Fibroblast of mammary gland (primary cell): ENCODE measurements at places on chromosomes 2 and 18.
A peak's percentile ranks its signal among the peaks of the same experiment; 100 is the strongest.

DNA sequence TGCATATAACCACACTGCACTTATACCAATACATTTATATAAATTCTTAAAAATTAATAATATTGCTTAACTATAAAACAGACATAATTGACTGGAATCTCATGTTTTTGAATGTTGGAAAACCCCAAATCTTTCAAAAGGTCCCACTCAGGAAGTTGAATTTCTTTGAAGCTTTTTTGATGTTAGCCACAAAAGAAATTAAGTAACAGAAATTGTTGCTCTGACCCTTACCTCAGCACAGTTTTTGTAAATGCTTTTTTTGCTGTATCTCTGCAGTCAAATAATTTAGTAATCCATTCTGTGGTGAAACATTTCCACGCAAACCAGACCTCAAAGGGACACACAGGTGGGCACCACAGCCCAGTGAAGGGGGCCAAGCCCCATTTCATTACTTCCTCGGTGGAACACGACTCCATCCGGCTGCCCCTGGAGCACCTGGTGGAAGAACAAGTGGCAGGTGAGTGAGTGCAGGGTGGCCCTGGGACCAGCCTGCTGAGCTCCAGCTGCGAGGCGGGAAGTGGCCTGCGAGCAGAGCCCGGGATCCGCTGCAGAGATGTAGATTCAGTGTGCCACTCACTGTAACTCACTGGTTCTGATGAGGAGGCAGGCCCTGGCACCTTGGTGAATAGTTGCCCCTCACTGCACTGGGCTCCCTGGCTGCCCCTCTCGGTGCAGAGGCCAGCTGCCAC is 8.4 kb downstream of the SCLY start:
- DNase-seq, result no peak

DNA sequence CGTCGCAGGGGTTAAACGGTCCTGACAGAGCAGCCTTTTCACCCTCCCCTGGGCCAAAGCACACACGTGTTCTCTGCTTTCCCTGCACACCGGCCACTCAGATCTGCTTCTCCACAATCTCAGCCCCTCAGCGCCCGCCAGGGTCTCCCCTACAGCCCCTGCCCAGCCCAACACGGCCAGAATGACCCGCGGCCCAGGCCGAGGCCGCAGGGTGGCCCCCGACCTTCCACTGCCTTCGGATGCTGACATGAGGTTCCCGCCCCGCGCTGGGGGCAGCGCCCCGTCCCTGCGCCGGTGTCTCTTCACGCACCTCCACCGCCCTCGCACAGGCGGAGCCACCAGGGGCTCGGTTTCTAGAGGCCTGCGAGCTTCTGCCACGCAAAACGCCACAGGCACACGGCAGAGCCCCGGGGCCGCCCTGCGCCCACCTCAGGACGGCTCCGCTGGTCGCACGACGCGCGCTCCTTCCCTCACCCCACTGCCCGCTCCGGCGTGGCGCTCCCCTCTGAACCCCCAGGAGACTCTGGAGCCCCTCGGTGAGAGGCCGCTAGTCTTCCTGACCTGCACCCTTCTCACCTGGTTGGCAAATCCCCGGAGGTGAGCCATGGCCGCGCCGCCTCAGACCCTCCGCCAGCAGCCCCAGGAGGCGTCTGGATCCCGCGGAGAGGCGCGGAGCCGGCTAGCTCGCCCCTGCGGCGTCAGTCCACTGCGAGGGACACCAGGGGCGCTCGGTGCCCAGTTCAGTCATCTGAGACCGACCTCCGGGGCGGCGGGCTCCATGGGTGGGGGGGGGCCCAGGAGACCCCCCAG is 749 bp downstream of the STK25 start:
- peak; percentile 18 for DNase-seq

- no peak for DNase-seq
Measured at GRCh38 chr2:120474486-120474885, 128.6 kb downstream of the INHBB start.

GRCh38 chr2:229081411-229081810 is 189.7 kb downstream of the PID1 start:
- DNase-seq, result no peak

DNA sequence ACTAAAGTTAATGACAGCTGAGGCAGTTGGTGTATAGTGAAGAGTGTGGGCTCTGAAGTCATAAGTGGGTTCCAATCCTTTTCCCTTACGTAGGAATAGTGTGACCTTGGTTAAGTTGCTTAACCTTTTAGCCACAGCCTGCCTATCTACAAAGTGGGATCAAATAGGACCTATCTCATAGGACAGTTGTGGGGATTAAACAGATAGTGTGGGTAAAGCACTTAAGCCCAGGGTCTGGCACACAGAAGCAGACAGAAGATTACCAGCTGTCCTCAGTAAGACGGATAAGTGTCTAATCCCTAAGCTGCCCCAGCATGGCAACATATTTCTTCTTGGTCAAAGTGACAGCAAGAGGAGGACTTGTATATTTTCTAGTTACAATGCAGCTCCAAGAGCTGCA is 28.2 kb downstream of the UBE2F start:
- DNase-seq, result no peak

DNA sequence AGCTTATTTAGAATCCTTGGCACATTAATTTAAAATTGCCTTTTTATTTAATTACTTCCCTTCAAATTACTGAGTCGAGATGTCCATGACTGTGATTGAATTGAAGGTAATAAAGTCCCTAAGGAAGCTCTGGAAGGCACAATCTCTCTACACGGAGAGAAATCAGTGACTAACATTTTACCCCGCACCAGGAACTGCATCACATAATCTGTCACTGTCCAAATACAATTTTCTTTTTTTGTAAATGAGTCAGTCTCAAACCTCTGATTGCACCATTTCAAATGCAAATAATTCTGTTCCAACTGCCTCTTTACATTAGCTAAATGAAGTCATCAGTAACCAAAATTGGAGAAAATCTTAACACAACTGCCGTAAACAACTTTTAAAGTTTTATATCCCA is 311.9 kb downstream of the CCDC178 start:
- no peak for DNase-seq

GRCh38 chr2:212052412-212053159 is 486.0 kb downstream of the ERBB4 start:
- peak; percentile 82 for DNase-seq

DNA sequence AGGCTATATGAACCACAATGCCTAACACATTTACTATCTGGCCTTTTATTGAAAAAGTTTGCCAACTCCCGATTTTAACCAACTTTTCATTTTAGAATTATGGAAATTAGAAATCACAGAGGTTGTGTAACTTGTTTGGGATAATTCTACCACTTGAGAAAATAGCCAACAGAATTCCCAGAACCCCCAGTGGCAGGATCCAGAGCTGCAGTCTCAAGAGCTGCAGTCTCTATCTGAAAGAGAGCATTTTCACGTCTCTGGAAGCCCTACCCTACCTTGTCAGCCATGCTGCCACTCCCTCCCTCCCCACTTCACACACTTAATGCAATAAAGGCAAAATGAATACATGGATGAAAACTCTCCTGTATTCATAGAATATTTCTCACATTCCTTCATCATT is 23.4 kb upstream of the TSPYL6 start:
- no peak for DNase-seq

GRCh38 chr18:13364721-13365205 is 146.2 kb downstream of the LDLRAD4 start:
- no peak for DNase-seq

DNA sequence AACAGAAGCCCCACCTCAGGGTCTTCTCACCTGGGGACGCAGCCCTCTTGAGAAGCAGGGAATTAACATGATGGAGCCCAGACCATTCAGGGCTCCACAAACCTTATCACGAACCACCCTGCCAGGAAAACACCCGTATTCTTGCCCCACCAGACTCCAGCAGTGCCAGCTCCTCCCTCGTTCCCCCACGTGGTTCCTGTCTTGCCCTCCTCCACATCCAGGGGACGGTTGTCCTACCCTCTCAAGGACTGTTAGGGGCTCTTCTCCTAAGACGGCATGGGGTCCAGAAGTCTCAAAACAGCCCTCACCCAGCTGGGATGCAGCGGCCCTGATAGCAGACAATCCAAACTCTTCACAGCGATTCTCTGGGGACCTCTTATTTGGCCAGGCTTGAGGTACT is 372.2 kb upstream of the HS6ST1 start:
- no peak for DNase-seq

GRCh38 chr2:225276207-225276606 is 123.3 kb upstream of the NYAP2 start:
- no peak for DNase-seq

DNA sequence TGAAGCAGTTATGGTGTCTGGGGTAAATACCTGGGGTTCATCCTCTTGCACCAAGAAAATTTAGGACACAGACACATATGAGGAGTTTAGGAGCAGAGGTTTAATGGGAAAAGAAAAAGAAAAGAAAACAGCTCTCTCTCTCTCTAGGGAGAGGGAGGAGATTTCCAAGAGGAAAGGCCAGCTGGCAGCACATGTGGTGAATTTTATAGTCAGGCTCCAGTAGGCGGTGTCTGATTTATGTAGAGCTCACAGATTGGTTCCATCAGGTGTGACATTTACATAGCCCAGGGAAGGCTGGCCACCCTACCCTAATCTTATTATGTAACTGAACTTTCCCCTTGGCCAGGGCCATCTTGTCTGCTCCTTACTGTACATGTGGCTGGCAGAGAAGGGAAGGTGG is 297.5 kb upstream of the RGPD4 start:
- DNase-seq, result peak; percentile 42

GRCh38 chr2:196205881-196206435 is 34.6 kb upstream of the STK17B start:
- DNase-seq, result peak; percentile 83

GRCh38 chr2:48265169-48266030 is 264.6 kb upstream of the STON1 start:
- DNase-seq, result no peak

DNA sequence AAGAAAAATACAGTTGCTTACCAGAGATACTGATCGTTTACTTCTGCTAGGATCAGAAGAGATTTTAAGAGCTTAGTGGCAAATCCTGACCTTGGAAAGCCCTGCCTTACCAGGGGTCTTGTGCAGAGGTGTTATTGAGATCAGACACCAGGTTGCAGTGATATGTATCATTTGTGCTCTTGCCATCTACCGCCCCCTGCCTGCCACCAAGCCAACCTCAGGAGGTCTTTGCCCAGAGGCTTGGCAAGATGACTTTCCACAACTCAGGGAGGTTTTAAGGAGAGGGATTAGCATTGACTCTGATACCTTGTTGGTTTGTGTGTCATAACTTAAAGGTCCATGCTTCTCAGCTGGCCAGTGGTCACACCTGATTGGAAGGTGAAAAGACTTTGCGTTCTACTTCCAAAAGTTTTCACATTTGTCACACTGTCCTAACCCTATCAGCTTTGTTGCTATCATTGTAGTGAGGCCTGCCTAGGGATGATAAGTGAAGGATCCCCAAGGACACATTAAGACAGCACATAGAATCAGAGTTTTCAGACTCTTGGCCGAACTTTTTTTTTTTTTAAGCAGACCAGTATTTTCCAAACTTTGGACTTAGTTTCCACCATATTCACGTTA is 46.2 kb upstream of the MGAT5 start:
- peak; percentile 57 for DNase-seq

DNA sequence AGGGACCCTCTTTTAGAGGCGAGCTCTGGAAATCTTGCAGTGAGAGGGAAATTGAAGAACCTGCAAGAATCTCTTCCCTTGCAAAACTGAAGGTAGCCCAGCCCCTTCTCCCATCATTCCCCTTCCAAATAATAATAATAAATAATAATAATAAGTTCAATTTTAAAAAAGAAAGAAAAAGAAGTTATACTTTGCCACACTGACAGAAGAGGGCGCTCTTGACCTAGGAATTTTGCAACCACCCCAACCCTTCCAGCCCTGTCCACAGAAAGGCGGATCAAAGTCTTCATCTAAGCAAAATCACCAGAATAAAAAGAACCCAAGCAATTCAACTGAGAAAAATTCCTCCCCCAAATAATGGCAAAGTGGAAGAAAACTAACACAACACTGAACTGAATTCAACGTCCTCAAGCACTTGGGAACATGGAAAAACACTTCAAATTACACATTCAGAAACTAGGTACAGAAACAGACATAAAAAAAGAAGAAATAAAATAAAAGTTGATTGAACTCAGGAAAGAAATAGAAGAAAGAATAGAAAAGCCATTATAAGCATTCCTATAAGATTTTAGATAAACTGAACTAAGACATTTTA is 98.9 kb upstream of the GLS start:
- DNase-seq, result peak; percentile 76

DNA sequence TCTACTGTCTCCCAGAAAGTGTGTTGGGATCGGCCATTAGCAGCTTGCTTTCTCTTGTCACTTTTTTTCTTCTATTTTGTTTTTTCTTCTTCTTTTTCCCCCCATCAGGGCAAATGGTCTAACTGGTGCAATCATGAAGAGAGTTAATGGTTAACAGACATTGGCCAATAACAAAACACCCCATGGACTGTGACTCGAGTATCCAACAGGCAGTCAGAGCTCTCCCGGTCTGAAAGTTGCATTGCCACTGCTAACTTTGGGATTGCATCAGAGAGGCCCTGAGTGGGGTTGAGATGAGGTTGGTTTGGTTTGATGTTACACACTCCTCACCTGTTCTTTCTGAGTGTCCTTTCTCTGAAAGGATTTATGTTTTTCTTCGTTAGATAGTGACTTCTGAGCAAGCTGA is 12.9 kb upstream of the SNORC start:
- DNase-seq, result no peak

DNA sequence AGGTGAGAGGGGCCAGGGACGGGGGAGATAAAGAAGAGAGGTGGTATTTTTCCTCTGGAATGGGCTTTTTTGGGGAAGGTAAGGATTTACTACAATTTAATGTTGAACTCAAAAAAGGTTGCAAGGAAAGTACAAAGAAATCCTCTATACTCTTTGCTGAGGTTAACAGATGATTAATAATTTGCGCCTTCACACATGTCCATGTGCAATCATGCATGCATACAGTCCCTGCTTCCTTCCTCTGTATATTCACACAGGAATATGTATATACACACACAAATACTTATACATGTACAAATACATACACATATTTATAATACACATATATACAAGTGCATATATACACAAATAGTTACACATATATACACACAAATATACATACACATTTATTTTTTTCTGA is 193.4 kb downstream of the NBAS start:
- no peak for DNase-seq

DNA sequence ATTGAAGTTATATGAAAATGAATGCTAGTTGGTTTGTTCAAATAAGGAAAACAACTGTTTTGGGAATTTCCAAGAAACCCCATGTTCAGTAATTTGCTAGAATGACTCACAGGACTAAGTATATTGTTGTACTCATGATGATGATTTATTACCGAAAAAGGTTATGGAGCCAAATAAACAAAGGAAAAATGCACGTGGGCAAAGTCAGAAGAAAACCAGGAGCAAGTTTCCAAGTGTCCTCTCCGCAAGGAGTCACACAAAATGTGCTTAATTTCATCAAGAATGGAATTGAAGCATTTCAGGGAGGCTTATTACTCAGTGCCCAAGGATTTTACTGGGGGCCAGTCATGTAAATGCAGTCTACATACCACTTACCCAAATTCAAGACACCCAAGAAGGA is 1652.4 kb upstream of the TMEFF2 start:
- DNase-seq, result peak; percentile 87
